ENCODE measurements at places on chromosomes 6 and 20. TPM values are rescaled to one million over a fixed set of nuclear protein-coding genes. Genes with fewer than 3 reads are reported as not detected.

- DNase-seq, result no peak
Measured at GRCh38 chr20:40728470-40728869, 39.4 kb upstream of the MAFB start.

GRCh38 chr6:116695401-116695800 lies 14.4 kb downstream of the KPNA5 start:
- no peak for DNase-seq

KCNK17 gene
- 1.2 TPM for total RNA-seq

OPRL1 gene
- total RNA-seq, result 0.96 TPM

SLC16A10 gene
- total RNA-seq, result 6.2 TPM

SLC17A9 gene
- 1.4 TPM for total RNA-seq

DNA sequence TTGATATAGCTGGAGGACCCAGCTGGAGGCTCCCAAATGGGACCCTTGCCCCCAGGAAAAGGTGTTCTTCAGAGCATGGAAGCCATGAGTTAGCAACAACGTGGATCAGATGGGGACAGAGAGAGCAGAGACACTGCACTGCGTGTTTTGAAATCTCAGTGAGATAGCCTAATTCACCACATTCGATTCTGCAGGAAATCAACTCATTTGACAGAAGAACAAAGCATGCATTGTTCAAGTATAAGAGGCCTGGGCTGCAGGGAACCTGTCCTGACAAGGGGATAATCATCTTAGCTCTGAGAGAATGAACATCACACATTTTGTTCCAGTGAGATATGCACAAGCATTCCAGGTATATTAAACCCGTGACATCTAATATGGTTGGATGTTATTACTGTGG lies 450.2 kb downstream of the CDH26 start:
- no peak for DNase-seq

DNA sequence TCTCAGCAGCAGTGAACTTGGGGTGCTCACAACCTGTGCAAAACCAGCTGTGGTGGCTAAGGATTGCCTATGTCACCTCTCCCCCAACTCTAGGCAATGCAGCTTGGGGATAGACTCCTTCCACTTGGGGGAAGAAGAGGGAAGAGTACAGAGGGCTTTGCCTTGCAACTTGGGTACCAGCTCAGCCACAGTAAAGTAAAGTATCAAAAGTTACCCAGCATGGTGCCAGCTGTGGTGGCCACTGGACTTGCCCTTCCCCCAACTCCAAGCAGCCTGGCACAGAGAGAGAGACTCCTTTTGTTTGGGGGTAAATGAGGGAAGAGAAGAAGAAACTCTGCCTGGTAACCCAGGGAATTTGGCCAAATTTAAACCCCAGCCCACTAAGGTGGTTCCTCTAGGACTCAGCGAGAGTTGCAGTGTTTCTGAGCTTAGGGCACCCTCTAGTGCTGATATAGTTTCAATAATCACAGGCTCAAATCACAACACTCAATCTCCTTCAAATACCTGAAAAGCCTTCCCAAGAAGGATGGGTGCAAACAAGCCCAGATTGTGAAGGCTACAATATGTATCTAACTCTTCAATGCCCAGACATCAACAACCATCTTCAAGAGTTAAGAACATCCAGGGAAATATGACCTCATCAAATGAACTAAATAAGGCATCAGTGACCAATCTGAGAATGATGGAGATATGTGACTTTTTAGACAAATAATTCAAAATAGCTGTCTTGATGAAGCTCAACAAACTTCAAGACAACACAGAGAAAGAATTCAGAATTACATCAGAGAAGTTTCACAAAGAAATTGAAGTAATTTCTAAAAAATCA lies 7.6 kb upstream of the DEFB129 start:
- no peak for DNase-seq

DNA sequence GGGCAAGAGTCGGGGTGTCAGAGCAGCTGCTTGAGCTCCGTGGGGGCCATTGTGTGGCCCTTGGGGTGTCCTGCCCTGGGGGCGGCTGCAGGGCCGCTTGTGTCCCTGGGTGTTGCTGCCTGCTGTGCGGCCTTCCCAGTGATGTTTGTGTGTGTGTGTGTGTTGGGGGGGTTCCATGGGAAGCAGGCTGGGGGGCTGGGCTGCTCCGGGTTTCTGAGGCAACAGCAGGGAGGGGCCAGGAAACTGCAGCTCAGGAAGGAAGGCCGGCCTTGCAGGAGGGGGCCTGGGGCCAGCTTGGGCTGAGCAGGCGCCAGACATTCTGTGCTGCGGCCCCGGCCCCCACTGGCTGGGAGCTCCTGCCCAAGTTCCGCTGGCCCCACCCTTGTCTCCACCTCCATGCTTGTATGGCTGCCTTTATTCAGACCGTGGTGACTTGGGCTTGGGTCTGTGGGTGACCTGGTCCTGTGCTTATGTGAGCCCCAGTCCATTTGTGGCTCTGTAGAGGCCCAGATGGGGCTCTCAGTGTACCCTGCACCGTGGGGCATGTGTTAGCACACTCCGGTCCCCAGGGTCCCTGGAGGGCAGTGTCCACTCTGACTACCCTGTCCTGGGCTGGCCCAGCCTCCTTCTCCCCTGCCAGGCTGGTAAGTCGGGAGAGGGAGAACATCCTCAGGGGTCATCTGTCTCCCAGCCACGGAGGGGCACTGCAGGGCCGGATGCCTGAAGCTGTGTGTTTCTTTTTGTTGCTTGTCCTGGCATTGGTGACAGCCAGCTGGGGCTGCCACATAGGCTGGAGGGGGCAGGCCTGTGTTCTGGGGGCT lies 4.6 kb upstream of the SOX18 start:
- no peak for DNase-seq

DNA sequence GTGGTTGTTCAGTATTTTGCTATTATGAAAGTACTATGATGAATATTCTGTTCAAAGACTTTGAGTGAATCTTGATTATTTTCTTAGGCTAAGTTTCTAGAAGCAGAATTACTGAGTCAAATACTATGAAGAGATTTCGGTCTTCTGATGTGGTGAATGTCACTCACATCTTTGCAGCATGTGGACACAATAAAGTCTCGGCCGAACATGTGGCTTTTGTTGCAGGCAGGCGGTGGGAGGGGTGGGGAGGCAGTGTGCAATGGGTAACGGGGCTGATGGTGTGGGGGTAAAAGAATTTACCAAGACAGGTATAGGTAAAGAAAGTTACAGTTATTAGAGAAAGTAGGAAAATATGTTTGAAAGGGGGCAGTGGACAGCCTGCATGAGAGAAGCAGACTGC lies 156.4 kb upstream of the DTNBP1 start:
- DNase-seq, result no peak

DNA sequence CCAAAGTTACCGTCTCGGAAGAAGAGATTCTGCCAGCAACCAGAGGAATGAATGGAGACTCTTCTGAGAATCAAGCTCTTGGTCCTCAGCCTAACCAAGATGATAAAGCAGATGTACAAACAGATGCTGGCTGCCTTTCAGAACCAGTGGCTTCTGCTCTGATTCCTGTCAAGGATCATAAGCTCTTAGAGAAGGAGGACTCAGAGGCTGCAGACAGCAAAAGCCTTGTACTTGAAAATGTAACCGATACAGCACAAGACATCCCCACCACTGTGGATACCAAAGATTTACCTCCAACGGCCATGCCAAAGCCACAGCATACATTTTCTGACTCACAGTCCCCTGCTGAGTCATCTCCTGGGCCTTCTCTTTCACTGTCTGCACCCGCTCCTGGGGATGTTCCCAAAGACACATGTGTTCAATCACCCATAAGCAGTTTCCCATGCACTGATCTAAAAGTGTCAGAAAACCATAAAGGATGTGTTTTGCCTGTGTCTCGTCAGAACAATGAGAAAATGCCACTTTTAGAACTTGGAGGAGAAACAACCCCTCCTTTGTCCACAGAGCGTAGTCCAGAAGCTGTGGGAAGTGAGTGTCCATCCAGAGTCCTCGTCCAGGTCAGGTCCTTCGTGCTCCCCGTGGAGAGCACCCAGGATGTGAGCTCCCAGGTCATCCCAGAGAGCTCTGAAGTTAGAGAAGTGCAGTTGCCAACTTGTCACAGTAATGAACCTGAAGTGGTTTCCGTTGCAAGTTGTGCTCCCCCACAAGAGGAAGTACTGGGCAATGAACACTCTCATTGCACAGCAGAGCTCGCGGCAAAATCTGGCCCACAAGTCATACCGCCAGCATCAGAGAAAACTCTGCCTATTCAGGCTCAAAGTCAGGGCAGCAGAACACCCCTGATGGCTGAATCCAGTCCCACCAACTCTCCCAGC lies 109.6 kb downstream of the RTN4IP1 start:
- DNase-seq, result no peak

PLN gene
- not detected for total RNA-seq

TOX2 gene
- total RNA-seq, result 3.3 TPM

ESR1 gene
- not detected for total RNA-seq

GRCh38 chr6:45643126-45643525 lies 265.4 kb upstream of the SUPT3H start:
- no peak for DNase-seq

DNA sequence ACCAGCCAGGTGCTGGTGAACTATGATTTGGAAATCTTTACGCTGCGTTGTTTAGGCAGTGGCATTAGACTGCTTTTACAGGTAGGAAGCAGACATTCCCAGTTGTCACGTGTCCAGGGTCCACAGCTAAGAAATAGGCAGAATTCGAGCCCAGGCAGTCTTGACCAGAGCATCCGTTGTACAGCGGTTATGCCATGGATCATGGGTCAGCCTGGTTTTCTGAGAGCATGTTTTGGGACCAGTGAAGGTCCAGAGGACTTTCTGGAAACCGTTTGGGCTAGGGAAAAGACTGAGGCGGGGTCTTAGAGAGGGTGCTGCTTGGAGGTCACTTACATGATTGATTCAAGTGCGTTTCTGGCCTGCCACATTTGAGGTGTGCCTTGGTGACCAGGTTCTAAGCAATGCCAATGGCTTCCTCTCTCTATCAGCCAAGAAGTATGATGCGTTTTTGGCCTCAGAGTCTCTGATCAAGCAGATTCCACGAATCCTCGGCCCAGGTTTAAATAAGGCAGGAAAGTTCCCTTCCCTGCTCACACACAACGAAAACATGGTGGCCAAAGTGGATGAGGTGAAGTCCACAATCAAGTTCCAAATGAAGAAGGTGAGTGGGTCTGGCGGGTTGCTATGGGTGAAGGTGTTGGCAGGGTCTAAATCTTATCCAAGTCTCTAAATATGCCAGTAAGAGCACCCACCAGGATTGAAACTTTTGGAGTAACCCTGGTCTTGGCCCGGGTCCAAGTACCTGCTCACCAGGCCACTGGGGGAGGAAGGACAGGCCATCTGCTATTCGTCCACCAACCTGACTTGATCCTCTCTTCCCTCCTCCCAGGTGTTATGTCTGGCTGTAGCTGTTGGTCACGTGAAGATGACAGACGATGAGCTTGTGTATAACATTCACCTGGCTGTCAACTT lies 1.8 kb downstream of the RPL10A start:
- no peak for DNase-seq

CST4 gene
- total RNA-seq, result not detected

- DNase-seq, result no peak
Measured at GRCh38 chr6:152268846-152269442, 368.2 kb downstream of the SYNE1 start.

GRCh38 chr20:43383026-43383795 lies 74.5 kb upstream of the SRSF6 start:
- DNase-seq, result no peak

DNA sequence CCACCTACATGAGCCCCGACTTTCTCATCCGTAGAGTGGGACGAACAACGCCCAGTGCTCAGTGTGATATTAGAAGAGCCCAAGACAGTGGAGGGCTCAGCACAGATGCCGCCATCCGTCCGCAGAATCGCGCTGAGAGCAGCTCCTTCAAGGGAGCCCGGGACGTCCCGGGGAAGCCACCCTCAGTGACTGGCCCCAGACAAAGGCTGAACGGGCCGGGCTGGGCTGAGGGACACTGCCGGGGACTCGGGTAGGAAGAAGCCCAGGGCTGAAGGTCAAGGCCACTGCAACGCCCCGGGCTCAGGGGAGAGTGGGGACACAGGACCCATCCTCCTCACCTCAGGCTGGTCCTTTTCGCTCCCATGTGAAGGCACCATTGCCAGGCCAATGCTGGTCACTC lies 12.8 kb upstream of the CHRNA4 start:
- DNase-seq, result no peak

PRL gene
- not detected for total RNA-seq

DNA sequence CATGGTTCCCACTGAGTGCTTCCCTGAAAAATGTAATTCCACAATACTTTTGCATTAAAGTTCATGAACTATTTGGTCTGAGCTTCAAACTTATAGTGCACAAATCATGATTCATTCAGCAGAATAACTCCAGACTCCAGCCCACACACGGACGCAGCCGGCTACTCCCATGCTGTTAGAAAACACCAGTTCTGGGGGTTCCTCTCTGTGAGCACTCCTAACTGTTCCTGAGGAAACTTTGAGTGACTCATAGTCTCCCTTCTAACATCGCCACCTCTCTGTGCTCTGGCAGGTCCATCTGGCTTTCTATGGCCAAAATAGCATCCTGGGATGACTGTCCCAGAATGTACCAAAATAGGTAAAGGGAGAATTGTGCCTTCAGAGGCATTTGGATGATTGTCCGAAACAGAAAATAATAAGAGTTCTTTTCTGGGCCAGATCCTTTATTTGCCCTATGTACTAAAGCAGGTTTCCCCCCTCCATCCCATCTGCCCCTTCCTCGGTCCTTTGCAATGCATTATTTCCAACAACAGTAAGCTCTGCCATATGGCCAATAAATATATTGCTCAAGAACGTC lies 32.3 kb upstream of the LY86 start:
- DNase-seq, result no peak

- DNase-seq, result no peak
Measured at GRCh38 chr20:56195946-56196345, 52.6 kb upstream of the MC3R start.

DNA sequence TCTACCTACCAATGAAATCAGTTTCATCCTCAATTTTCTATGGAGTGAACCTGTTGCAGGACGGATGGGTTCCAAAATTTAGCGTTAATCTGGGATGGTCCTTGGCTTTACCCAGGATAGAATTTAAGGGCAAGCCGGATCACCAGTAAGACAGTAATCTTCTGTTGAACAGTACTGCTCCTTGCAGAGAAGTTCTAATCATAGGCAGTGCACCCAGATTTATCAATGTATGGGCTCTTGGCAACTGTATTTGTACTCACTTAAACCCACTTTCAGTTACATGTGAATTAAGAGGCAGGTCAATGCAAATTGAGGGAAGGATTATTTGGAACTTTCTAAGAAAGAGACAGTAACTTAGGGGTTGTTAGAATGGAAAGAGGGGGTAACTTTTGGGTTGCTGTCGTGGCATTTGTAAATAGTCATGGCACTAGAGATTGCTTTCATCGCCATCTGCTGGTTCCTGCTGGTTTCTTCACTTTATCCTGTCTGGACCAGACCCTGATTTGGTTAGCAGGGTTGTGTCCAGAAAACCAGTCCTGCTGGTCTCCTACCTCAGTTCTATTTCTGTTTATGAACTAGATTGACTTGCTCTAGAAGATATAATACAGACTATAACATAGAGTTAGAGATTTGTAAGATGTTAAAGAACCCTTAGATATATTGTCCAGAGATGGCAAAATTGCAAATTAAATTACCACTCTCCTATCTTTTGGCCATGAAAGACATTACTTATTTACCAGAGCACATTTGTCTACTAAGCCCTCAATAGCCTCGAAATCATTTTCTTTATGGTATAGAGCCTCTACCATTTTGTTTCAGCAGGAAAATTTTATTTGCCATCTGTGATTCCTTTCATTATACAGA lies 646.3 kb downstream of the UTRN start:
- DNase-seq, result peak; percentile 29

- DNase-seq, result no peak
Measured at GRCh38 chr20:818001-818664, 15.4 kb upstream of the FAM110A start.

All from neural crest cell (in vitro differentiated cells).